Choroid plexus epithelial cell (primary cell): ENCODE measurements at places on chromosomes 2 and 18.

DNA sequence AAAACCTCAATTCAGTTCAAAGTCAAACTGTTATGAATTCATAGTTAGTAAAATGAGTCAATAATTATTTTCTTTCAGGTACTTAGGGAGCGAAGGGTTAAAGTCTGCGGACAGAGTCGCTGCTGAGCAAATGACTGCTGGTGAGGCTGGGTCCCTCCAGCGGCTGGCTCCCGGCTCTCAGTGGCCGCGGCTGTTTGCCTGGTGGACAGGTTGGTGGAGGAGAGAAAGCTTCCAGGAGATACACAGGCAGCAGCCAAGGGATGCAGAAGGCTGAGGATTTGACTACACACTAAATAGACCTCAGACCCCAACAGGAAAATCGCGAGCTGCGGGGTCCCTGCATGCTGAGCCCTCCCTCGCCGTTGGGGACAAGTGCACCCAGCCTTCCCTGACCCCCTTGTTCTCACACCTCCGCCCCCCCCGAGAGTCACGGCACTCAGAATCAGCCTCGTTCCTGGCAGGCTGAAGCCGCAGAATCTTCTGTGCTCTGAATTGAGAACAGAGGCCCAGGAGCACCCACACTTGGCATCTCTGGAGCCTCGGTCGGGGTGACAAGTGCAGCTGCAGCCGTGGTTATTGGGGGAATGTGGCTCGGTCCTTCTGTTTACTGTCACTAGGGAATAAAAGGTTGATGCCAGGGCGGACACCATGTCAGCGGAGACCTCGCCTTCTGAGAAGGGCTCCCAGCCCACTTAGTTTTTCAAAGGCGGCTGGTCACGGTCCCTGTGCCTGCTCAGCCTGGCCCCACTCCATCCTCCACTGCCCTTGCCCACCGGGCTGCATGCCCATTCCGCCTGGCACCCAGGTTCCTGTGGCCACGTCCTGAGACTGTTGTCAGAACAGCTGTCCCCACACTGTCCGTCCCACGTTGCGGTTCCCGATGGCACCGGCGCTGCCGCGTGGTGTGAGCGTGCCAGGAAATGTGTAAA lies 74.0 kb downstream of the SLC66A2 start:
- no peak for DNase-seq

- DNase-seq, result peak; percentile 12
Observed at GRCh38 chr18:77248873-77249568, 627 bp upstream of the GALR1 start.

DNA sequence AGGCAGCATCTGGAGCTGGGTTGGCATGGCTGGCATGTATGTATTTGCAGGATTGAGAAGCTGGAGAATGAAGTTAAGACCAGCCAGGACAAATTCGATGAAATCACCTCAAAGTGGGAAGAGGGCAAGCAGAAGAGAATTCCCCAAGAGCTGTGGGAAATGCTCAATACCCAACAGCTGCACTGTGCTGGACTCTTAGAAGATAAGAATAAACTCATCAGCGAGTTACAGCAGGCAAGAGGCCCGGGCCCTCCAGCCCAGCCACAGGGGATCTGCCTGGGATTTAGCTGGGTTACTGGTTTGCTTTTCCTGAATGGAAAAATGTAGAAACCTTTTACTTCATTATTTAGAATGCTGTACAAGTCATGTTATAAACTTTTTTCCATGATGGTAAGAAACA lies 22.5 kb downstream of the DRC1 start:
- DNase-seq, result no peak

GRCh38 chr2:179771791-179772190 lies 89.6 kb downstream of the ZNF385B start:
- DNase-seq, result no peak

DNA sequence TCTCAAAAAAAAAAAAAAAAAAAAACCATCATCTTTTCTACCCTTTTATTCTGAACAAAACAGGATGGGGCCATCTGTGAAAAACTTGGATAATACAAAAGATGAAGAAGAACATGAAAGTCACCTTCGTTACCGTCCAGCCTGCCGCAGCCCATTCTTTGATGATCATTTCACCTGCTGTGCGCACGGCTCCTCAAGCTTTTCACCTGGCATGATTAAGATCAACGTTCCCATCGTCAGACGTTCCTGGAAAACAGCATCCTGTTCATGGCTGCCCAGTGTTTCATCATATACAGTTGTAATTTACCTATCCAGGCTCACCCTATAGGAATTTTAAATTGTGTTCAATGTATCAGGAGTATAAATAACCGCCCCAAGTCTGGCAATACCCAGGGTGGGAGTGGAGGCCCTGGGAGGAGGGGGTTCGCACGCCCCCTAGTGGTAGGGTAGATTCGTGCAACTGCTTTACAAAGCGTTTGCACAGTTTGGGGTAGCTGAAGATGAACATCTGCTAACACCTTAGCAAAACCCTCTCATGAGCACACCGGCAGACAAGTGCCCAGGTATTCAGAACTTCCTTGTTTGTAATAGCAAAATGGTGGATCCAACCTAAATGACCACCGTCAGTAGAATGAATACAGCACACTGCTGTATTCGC lies 49.0 kb upstream of the GLI2 start:
- no peak for DNase-seq

DNA sequence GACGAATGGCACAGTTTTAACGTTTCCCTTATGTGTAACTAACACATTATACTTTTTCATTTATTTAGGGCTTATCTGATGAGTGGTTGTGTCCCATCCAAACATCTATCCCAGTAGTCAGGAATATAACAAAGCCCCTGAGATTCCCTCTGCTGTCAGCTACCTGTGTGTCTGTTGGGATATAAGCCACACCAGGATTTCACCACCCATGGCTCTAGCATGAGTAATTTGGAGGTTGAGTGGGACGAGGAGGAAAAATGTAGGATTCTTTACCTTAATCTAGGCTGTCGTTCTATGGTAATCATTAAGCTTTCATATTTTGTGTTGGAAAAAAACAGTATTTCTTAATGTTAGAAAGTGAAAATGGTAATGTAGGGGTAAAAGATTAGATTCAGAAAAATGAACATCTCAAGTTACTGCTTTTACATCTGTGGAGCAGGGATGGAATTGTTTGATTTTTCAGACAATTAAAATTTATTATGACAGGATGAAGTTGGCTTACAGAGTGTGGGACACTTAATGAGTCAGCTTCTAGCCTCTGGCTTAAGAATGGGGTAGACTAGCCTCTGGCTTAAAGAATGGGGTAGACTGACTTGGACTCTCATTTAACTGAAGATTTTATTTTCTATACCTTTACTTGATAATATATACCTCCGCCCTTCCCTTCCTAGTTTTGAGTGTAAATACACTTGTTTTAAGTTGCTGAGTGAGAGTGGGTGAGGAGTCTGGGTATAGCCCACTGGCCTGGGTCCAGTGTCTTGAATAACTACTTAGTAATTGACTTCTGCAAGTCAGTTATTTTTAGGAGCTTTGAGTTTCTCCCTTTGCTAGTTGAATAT lies 88.5 kb upstream of the RANBP2 start:
- no peak for DNase-seq

DNA sequence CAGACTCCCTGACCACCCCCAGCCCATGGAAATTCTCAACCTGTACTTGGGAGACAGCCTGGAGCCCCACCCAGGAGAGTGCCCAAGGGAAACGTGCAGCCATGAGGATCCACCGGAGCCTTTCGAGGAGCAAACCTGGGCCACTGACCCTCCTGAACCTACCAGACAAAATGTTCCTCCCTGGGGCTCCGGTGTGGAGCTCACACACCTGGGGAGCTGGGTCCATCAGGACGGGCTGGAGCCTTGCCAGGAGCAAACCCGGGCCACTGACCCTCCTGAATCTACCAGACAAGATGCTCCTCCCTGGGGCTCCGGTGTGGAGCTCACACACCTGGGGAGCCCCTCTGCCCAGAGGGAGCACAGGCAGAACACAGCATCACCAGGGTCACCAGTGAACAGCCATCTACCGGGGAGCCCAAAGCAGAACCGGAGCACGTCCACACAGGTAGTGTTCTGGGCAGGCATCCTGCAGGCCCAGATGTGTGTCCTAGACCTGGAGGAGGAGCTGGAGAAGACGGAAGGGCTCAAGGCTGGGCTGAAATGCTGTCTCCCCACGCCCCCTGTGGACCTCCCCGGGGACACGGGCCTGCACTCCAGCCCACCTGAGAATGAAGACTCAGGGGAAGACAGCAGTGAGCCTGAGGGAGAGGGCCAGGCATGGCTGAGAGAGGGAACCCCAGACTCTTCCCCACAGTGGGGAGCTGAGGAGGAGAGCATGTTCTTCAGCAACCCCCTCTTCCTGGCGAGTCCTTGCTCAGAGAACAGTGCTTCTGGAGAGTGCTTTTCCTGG lies 8.9 kb downstream of the PSD4 start:
- DNase-seq, result no peak

DNA sequence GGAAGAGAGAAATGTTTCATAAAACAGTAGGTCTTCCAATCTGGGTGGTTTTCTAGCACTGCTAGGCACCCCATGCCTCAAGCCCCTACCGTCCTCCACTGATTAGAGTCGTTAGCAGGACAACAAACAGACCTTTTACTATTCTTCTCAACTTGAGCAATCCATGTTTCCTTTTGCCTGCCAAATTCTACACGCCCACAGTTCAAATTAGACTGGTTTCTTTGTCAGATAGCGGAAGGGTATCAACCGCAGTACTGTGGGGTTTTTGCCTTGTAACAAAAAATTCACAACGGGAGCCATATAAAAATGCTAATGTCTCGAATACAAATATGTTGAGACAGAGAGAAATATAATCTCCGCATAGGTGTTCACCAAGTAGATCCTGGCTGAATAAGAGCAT lies 59.9 kb downstream of the VIT start:
- no peak for DNase-seq

DNA sequence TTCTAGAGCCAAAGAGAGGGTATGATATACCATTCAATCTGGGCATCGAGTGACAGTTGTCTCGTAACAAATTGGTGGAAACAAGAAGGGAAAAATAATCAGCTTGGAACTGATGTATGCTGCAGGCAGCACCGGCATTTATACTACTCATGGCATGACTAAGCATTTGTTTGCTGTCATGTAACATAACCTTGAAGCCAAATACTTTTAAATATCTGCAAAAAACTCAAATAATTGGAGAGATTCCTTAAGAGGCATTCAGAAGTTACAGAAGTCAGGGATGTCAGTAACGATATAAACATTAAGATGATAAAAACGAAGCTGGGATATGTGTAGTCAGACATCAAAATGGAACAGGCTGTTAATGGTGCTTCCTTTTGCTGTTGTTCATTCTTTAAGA lies 157.3 kb upstream of the MMADHC start:
- peak; percentile 64 for DNase-seq

DNA sequence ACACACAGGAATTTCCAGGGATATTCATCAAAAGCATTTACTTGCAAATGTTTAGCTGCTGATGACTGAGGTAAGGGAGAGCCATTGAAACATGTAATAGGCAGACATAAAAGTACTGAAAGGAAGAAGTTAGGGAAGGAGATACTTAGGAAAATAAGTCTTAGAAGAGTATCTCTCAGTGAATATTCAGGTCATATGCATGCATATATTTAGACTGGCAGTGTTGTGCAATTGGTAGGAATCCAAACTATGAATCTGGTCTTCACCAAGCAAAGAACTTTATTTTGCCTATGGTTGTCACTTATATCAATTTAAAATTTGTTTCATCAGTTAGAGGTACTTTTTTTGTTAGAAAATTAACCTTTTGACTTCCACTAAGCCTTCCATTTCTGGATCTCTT lies 1490.7 kb downstream of the SUCLG1 start:
- DNase-seq, result peak; percentile 75

- peak; percentile 74 for DNase-seq
Observed at GRCh38 chr2:135742325-135742757, 686 bp downstream of the UBXN4 start.

DNA sequence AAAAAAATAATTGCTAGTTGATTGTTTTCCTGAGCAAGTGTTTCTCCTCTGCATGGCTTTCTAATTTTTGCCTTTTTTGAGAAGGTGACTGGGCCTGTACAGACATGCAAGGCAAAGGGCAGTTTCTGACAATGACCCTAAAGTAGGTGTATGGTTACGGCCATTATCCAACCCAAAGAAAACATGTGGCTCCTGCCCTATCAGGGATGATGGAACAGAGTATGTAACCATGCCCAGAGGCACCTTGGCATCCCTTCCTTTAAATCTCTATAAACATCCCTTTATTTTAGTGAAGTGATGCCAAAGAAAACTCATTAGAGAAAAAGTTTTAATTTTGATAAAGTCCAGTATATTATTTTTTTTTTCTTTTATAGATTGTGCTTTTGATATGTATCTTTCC lies 217.5 kb downstream of the LPIN1 start:
- no peak for DNase-seq

DNA sequence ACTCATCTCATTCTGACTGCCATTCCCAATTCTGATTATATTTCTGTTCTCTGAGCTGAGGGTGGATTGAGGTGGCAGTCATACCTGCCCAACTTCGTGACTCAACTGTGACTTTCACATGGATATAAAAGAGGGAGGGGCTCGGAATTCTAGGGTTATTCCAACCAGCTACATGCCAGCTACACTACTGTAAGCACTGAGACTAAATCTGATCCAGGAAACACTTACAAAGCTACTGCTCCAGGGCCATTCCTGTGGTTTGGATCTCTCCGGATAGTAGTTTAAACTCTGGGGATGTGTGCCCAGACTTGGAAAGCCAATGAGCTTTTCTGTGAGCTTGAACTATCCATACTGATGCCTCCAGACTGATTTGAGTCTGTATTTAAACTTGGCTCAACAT lies 7.9 kb downstream of the MAP2 start:
- DNase-seq, result peak; percentile 25

- no peak for DNase-seq
Observed at GRCh38 chr2:157672129-157672528, 43.5 kb upstream of the ACVR1C start.

- no peak for DNase-seq
Observed at GRCh38 chr2:133842446-133842845, 274.2 kb upstream of the NCKAP5 start.

DNA sequence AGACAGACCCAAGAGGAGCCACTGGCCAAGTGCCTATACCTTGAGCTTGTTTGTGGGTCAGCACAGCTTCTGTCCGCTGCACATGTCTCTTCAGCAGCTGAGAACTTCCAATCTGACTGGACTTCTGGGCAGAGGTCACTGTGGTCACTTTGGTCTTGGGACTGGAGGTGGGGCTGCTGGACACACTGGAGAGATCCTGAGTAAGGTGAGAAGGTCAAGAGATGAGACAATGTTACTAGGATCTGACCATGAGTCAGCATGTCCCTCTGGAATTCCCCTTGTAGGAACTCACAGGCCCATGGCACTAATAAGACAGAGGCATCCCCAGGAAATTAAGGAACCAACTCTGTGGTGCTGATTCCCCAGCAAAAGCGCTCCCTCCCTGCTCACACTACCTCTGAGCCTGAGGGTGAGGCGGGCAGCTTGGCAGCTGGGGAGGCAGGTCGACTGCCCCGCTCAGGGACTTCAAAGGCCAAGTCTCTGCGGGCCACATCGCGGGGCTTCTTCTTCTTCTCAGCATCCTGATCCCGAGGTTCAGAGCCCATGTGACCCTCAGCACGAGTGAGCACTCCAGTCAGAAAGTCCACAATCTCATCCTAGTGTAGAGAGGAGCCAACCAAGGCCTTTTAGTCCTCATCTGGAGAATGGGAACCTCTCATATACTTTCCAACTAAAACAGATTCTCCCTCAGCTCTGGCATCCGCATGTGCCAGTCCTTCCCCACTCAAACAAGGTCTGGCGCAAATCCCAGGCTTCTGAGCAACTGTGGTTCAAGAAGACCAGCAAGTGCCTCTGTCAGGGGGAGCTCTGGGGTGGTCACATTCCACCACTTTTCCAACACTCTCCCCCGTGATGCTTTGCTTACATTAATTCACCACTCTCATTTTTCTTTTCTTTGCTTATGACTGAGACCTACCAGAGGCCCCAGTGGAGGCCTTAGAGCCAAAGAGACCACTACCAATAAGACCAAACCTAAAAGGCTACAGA lies 29.4 kb downstream of the KANSL3 start:
- DNase-seq, result peak; percentile 57
